ENCODE measurements at places on chromosomes 7 and 10.

- DNase-seq = no peak
Observed at GRCh38 chr10:12287772-12288171, 61.6 kb upstream of the CAMK1D start.

DNA sequence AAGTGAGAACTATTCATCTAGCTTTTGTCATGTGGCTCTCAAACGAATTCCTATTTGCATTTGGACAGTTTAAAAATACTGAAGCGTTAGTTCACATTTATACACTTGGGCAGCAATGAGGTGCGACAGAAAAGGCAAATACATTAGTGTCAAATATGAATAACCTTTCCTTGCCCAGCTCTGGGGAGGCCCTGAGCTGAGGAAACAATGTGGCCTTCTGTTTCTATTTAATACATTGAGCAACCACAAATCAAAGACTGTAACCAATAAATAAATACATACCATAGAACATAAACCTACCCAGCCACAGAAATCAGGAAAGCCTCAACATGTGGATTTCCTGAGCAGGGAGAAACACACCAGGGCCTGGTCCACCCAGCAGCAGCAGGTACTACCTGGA lies 585.2 kb downstream of the PARD3 start:
- DNase-seq = no peak

DNA sequence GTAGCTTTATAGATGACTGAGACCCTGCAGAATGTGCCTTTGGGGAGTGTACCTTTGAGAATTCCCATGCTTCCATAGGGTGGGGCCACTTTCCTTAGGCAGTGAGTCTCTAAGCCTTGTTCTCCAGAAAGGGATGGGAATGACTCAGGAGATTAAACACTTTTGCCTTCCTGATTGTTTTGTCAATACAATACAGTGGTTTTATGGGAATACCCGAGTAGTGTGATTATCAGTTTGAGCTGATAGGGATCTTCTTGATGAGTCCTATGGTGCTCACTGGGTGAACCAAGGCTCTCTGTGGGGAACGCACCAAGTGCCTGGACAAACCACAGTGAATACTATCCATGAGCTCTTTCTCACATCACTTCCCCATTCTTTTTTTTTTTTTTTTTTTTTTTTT lies 6.3 kb downstream of the MYOF start:
- DNase-seq = no peak

GRCh38 chr10:72068901-72069446 lies 19.4 kb downstream of the SPOCK2 start:
- DNase-seq = no peak

GRCh38 chr10:106226142-106226541 lies 938.4 kb downstream of the SORCS1 start:
- no peak for DNase-seq

DNA sequence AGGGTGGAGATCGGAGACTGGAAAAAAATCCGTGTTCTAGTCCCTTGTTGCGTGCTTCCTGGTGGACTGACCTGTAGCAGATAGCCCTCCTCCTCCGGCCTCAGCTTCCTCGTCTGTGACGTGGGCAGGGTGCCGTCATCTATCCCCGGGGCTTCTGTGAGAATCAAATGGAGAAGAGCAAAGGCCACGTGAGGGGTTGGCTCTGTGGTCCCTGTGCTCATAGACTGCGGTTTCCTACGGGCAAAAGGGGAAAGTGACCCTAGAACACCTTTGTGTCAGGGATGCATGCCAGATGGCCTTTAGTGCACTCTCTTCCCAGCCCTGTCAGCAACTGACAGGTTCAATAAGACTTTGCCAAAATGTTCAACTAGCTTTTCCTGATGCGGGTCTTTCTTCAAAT lies 33.7 kb downstream of the GRK5 start:
- no peak for DNase-seq

DNA sequence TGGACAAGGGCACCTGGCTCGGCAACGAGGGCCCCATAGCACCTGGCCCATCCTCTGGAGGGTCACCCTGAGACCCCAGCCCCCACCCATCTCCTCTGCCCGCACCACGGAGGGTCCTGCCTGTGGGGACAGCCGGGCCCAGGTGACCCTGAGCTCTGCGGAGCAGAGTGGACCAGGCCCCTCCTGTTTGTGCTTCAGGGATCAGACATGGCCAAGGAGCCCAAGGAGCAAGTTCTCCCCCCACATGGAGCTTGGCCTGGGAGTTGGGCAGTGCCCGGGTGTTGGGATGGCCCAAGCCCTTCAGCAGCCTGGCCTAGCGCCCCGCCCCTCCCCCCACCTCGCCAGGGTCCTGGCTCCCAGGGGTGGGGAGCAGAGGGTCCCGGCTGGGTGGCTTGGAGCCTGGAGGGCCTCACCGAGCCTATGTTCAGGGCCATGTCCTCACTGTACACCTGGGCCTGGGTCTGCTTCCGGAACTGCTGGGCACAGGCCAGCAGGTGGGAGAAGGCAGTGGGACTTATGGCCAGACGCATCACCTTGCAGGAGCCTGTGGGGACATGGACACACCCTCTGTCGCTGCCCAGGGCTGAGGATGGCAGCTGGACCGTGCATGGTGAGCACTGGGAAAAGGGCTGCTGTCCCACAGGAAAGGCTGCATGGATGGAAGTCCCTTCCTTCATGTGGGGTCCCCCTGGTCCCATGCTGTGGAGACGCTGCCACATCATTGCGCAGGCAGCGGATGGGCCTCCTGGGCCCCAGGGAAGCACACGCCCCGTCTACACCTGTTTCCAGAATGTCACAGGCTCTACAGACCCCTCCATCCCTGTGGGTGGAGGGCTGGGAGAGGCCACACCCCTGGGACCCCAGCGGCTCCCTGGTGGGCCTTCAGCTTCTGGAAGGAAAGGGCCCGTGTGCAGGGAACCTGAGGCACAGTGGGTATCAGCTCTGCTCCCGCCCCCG lies 49.2 kb upstream of the NKX6-2 start:
- no peak for DNase-seq

GRCh38 chr10:117677239-117677638 lies 134.7 kb downstream of the EMX2 start:
- DNase-seq = no peak

GRCh38 chr10:100774223-100774622 lies 28.8 kb downstream of the PAX2 start:
- DNase-seq = no peak

DNA sequence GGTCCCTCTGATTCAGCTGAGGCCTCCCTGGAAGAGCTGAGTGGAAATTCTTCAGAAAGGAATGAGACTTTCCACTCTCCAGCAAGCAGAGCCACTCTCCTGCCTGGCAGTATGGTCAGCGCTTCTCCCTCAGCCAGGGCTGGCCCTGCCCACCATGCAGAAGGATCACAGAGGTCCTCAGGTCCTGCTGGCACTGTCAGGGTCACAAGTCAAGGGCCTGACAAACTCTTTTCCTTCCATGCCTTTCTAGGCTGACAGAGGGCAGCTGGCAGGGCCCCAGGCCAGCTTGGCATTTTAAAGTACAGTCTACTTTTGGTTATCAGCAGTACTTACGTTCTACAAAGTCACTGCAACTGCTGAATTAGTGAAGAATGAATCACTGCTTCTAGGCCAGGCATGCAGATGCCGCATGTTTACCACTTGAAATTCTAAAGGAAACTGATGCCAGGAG lies 119.3 kb upstream of the FRMD4A start:
- no peak for DNase-seq

DNA sequence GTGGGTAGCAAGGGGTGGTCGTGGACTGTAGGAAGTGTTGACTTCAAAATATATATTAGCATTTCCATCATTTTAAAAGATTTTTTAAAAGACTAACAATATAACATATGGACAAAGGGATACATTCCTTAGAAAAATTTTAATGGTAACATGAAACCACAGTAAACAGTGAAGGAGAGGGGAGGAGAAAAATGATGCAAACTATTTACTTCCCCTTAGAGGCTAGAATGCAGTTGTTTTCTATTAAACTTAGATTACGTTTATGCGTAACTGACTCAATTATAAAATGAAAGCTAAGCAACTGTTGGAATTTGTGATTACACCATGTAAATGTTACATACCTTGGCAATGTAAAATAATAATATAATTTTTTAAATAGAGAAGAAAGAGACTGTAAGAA lies 41.3 kb downstream of the CALD1 start:
- no peak for DNase-seq

DNA sequence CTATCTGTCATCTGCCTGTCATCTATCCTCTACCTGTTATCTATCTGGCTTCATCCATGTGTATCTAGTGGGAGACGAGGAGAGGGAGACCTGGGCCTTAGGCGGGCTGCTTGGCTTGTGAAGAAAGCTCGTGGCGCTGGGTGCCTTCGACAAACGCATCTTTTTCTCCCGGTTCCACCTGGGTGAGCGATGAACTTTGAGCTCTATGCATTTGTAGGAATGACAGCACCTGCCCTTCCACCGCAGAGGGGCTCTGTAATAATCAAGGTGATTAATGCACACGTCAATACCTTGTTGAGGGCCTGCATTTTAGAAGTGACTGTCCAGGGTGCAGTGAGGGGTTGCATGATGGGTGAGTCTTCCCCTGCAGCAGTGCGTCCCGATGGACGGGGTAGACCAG lies 2.6 kb upstream of the VIPR2 start:
- DNase-seq = no peak

- DNase-seq = no peak
Observed at GRCh38 chr7:104371216-104371979, 43.0 kb downstream of the LHFPL3 start.

DNA sequence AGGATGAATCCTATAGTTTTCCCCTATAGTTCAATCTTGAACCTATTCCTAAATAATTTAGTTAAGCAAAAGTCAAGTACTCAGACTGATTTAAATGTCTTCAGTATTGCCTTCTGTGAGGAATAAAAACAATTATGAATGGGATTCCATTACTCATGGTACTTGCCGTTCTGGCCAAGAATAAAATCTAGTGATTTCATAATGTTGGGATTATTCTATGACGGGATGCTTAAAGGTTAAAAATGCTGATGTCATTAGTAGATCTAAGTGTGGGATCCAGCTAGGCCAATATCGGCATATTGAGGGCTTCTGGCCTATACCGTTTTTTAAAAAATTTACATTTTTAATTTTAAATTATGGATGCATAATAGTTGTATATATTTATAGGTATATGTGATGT lies 5.3 kb downstream of the BPGM start:
- no peak for DNase-seq

DNA sequence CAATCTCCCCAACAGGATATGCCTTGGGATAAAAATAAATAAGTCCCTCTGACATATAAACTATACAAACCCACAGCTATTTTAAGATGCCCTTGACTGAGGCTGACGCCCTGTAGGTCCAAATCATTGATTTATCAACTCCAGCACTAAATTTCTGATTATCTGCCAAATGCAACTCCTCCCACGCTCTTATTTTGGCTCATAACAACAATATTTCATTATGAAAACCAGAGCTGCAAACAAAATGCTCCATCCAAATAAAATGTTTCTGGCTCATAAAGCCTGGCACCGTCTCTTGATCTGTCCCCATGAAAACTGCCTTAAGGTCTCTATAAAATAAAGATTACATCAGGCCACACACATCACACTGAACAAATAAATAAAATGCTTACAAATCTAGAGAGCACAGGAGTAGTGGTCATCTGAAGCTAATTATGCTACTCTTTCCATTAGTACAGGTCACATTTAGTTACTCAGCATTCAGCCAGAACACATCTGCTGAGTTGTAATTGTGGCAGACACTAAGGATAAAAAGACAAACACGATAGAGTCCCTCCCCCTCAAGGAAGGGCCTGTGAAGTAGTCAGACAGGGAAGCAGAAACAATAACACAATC lies 28.8 kb downstream of the CACUL1 start:
- no peak for DNase-seq

- DNase-seq = no peak
Observed at GRCh38 chr10:60186315-60187071, 203.2 kb downstream of the ANK3 start.

- no peak for DNase-seq
Observed at GRCh38 chr7:38017320-38017719, 96.9 kb downstream of the EPDR1 start.

DNA sequence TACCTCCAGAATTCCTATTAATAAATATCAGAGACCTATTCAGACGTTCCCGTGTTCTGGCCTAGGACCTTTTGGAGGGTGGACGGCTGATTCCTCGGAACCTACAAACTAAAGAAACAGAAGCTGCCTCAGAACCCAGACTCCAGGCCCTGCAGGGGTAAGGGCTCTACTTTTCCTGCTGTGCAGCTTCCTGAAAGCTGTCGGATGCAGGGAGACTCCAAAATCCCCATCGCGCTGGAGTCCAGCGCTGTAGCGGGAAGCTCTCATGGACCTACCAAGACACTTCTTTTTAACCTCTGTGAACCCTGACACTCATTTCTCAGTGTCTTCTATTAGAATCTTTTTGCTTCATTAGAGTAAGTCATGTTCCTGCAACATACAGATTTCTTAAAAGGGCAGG lies 244.5 kb upstream of the PITRM1 start:
- DNase-seq = no peak

GRCh38 chr10:2933519-2933918 lies 133.8 kb upstream of the PFKP start:
- DNase-seq = no peak

DNA sequence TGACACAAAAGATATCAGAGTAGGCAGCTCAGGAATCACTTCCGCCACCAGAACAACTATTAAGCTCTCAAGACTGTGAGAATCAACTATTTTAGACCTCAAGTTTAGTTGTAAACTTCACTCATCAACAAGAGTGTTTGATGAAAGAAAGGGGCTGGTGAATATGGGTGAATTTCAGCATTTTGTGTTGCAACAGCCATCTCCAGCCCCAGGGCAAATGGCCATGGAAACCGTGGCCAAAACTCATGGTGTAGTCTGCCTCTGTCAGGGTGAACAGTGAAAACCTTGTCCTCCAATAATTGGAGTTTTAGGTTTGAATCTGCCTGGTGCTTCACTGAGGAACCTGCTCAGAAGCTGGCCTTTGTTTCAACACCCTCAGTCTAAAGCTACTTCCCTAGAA lies 60.0 kb downstream of the POLR1F start:
- DNase-seq = no peak

DNA sequence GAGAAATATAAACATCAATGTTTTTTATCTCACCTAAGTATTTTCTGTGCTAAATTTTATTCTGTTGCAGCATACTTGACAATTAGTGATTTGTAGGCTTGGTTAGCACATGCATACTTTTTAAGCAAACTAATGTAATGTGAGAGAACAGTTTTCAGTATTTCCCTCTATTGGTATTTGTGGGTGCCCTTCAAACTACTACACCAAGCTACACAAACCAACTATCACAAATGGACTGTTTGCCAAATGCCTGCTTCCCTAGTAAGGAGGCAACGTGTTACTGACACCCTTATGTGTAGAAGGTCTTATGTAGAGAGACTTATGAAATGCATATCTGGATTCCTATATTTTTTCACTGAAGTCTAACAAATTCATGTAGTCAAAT lies 98.4 kb upstream of the FZD1 start:
- no peak for DNase-seq

- DNase-seq = peak; percentile 48
Observed at GRCh38 chr10:29496341-29497162, 138.2 kb downstream of the SVIL start.

Measured in stimulated activated CD8-positive, alpha-beta memory T cell treated with anti-CD3 and anti-CD28 coated beads, Interleukin-7, amount 100 ng/mL, for 24 hours (primary cell).